ENCODE measurements at places on chromosomes 5 and 9.

DNA sequence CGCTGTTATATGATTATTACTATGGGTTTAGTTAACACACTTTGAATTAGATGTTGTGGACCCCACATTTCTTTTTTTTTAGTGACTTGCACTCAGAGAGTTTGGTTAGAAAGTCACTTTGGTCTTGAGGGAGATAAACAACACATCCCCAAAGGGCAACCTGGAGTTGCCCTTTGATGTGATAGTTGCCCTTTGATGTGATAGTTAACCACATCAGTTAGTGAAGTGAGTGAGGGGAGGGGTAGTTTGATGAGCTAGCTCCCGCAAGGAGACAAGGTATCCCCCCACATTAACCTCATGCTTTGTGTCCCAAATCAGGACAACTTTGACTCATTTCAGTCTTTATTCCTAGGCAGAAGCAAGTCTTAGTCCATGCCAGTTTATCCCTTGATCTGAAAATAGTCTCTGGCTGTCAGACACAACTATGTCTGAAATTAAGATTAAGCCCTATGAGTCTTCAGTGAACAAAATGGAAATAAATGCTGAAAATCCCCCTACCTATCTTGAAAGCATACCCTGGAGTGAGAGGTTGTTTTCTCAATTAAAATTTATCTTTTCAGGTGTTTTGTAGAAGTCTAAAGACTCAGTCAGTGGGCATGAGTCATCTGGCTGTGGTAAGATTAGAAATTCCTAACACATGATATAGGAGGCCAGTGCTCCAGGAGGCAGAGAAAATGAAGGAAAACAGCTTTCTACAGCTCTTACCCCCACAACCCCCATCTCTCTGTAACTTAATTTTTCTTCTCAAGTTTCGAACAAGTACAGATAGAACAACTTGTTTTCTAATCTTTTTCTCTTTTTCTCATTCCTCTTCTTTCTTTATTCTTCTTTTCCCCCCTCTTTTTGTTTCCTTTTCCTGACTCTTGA, 208.9 kb upstream of the DMRTA1 start:
- no peak for DNase-seq

GRCh38 chr9:121545875-121546423, 46.3 kb upstream of the GGTA1 start:
- peak; percentile 95 for DNase-seq

GRCh38 chr9:106697750-106698502, 165.0 kb upstream of the ZNF462 start:
- DNase-seq: peak; percentile 95

GRCh38 chr5:108420158-108420557, 38.3 kb upstream of the FBXL17 start:
- DNase-seq: no peak

- no peak for DNase-seq
Observed at GRCh38 chr9:101366038-101366756, 18.6 kb downstream of the BAAT start.

GRCh38 chr5:144336191-144336961, 165.7 kb downstream of the KCTD16 start:
- no peak for DNase-seq

- no peak for DNase-seq
Observed at GRCh38 chr5:7436521-7436920, 40.6 kb downstream of the ADCY2 start.

GRCh38 chr9:34254966-34255825, 73.9 kb downstream of the KIF24 start:
- no peak for DNase-seq

GRCh38 chr5:157734436-157734835, 3.2 kb downstream of the THG1L start:
- DNase-seq: no peak

- no peak for DNase-seq
Observed at GRCh38 chr5:25255128-25255527, 610.4 kb upstream of the CDH10 start.

All from NCI-H524 (cell line).